Kidney epithelial cell (primary cell): ENCODE measurements at places on chromosomes 3 and 15. TPM values are rescaled to one million over a fixed set of nuclear protein-coding genes. Genes with fewer than 3 reads are reported as not detected.

ATP13A5 gene
- not detected in 2 replicates for total RNA-seq

- DNase-seq, result peak; percentile 97
These were observed 72.6 kb downstream of the MYO1E start for GRCh38 chr15:59299929-59300617.

CALML4 gene
- 2.4 and 5.3 TPM in 2 replicates for total RNA-seq

GRCh38 chr15:74855857-74856256 lies 12.9 kb upstream of the ULK3 start:
- DNase-seq, result no peak

DNA sequence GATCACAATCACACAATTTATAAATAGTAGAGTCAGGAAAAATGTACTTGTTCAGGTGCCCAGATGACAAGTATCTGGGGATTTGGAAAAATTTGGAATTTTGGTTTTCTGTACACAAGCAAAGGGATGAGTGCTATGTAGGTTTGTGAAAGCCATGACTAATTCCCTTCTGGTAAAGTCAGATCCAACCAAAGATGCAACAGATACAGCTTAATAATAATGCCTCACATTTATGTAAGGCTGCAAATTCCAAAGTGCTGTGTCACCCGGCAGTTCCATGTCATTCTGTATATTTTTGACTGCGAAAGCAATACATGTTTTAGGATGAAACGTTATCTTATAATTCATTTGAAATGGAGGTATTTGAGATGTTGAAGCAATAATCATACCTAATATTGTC lies 102.7 kb upstream of the AGBL1 start:
- no peak for DNase-seq

GRCh38 chr3:50520849-50521248 lies 17.4 kb upstream of the CACNA2D2 start:
- DNase-seq, result no peak

TMED3 gene
- total RNA-seq, result 109 and 132 TPM in 2 replicates

MUC20 gene
- 42.1 and 61.4 TPM in 2 replicates for total RNA-seq
